ENCODE measurements at places on chromosomes 1 and 21.

DNA sequence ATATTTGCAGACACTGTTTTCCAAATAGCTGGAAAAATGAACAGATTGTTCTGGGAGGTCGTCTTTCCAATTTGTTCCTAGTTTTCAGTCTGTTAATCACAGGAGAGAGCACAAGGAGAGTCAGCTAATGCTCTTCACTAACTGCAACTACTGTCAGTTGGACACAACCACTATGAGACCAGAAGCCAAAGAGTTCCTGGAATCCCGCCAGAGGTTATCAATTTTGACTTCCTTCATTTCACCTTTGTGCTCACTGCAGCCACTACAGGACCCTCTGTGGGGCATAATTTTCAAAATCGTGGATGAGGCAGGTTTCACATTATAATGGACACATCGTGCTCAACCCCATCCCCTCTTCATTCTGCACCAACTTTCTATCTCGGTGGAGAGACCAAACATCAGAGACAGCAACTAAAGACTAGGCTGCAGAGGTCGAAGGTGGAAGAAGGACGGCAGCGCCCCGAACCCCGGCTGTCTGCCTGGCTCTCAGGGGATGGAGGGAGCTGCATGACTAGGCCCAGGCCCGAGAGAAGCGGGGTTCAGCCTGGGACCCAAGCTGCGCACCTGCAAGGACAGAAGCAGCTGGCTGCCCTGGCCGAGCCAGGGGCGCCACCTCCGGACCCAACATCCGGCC lies 602 bp downstream of the KIAA0319L start:
- DNase-seq: no peak

DNA sequence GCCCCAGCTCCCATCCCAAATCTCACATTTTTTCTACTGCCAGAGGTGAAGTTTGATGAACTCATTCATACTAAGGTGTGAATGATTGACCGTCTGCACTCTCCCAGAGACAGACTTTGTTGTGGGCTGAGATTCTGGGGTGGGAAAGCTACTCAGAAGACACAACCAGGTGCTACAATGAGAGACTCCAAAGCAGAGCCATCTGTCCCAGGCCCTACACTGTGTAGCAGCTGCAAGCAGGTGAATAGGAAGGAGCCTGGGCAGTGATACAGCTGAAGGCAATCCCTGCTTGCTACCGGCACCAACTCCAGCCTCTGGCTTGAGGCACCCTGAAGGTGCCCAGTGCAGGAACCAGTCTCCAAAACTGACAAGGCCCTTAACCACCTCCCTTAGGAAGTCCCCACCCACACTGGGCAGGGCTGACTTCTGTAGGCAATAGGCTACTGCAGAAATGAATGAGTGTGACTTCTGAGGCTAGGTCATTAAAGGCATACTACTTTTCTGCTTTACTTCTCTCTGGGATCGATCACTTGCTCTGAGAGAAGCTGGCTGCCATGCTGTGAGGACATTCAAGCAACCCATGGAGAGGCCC lies 79.7 kb upstream of the RUNX3 start:
- DNase-seq: no peak

DNA sequence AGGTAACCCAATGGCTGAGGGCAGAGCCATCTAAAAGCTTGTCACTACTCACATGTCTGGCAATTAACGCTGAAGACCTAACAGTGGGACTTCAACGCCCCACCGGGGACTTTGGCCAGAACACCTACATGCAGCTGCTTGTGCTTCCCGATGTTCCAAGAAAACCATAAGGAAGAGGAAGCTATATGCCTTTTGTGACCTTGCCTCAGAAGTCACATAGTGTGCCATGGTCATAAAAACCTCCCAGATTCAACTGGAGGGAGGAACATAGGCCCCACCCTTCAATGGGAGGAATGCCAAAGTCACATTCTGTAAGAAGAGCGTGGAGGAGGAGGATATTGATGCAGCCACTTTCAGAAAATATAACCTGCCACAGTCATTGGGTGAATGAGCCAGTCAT lies 147.8 kb upstream of the MAGI3 start:
- DNase-seq: no peak

DNA sequence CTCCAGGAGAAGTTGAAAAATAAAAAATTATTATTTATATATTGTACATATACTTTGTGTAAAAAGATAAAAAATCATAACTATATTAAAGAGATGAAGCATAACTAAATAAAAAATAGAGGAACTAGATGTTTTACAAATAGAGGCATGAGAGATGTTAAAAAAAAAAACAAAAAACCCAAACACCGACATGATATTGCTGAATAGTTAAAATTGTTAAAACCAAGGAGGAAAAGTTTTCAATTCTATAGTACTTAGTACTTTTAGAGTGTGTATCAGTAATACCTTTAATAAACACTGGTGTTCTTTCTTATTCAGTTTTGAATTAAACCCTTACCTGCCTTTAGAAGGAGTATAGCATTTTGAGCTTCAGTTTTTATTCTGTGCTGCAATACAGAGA lies 32.1 kb downstream of the BACH1 start:
- no peak for DNase-seq

DNA sequence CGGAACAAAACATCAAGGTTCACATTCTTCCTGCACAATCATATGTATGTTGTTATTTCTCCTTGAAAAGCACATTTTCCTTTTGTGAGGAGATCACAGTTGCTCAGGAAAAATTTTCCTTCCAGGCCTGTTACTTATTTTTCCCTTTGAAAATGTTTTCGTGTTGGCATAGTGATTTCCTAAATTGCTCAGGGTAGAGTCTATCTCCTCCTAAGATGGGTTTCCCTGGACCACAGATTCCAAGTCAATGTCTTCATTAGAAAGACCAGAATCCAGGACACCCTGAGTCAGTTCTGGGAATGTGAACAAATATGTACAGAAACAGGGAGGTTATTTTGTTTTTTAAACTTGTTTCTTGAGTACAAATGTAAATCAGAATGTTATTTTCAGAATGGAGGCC lies 94.3 kb upstream of the C1orf105 start:
- no peak for DNase-seq

DNA sequence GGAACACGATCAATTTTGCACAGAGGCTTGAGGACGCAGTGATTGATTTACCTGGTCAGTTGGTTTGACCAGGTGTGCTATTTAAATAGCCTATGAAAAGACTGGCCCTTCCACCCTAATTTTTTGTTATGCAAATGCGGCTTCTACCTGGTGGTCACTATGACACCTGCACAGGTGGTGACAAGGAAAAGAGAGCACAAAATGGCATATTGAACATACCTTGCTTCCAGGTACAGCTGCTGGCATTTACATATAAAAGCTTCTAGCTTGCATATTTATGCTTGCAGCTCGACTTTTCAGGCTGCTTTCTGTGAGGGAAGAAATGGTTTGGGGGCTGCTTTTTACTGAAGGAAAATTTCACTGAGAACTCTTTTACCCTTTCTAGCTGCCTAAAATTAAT lies 15.3 kb upstream of the FMO4 start:
- DNase-seq: no peak

GRCh38 chr1:90045853-90046563 lies 51.1 kb downstream of the ZNF326 start:
- peak; percentile 51 for DNase-seq

GRCh38 chr1:217393896-217394295 lies 237.0 kb downstream of the GPATCH2 start:
- DNase-seq: peak; percentile 36

DNA sequence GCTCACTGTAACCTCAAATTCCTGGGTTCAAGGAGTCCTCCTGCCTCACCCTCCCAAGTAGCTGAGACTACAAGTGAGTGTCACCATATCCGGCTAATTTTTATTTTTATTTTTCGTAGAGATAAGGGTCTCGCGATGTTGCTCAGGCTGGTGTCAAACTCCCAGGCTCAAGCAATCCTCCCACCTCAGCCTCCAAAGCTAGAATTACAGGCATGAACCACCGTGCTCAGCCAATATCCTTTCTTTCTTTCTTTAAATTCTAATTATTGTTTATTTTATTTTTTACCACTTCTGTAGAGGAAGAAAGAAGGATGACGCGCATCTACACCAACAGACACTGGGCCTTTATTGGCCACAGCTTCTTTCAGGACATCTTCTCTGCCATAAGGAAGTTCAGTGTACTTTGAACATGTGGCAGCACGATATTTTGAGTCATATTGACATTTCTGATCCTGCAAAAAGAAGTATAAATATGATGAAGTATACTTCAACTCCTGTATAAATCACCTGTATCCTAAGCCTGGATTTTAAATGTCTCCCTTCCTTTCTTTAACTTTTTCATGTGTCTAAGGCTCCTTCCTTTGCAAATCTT lies 15.8 kb downstream of the CTSS start:
- DNase-seq: no peak

GRCh38 chr1:165055581-165055980 lies 300.9 kb downstream of the LMX1A start:
- DNase-seq: no peak

DNA sequence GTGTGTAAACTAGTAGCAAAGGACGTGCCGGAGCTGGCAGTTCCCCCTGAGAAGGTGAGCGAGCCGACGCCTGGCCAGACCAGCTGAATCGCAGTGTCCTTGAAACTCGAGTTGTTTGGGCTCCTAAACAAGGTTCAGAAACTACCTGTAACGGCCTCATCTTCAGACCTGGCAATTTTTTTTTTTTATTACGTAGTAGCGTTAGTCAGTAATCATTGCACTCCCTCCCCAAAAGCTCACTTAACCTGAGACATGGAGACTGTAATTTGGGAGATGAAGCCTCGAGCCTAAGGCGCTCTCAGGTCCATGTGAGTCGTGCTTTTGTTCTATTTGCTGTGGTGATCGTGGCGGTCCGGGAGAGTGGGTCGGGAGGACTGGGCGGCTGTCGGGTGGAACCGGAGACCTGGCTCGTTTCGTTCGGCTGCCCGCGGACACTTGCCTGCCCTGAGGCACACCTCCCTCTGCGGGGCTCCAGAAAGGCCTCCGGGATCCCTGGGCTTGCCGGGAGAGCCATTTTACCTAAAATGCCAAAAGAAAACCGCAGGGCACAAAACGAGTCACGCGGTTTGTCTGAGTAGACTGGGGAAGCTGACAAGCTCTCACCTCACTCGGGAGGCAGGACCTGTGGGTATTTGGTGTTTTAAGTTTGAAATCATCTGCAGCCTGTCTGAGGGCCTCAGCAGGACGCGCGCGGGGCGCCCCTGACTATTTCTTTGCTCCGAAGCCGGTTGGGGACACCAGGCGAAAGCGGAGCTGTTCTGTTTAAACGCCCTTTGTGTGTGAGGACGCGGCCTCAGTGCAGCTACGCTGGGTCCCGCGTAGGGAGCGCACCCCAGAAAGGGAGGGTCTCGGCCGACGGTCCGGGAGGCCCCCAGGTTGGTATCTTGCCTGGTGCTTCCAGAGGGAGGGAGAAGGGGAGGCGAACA lies 722 bp downstream of the LHX8 start:
- peak; percentile 74 for DNase-seq

DNA sequence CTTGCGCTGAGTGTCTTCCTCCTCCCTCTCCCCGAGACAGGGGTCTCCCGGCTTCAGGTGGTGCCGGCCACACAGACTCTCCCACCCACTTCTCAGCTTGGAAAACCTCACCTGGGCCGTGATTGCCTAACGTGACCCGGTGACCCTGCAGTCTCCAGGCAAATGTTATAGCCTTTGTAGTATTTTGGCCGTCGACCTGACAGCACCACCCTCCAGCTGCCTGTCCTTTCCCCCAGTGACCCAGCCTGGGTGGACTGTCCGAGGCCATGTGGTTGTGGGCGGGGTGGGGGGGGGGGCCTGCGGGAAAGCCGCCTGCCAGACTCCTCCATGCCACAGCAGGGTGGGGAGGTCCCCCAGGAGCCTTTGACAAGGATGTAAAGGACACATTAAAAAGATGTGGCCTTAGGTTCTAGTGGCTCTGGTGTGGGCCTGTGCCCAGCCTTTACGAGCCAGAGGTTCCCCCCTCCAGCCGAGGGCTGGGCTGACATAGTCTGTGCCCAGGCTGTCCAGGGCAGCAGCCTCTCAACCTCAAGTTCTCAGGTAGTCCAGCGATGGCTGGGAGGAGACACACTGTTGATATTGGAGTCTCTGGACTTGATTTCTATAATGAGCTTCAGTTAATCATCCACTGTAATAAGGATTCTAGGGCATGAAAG lies 8.1 kb downstream of the TOR3A start:
- no peak for DNase-seq

DNA sequence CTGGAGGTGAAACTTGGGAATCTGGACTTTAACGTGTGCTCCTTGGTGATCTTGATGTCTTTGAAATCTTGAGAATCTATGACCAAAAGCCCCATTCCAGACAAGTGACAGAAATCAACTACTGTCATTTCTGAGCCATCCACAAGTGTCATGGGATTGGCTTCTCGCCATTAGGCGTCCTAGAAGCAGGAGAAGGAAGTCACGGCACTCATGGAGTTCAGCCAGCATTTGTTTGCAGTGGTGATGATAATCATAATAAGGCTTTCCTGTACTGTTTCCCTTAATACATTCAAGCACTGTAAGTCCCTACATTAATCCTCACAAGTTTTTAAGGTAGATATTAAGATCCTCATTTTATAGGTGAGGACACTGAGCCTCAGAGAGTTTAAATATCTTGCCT lies 11.9 kb downstream of the F5 start:
- no peak for DNase-seq

GRCh38 chr21:45078877-45079281 lies 4.5 kb downstream of the ADARB1 start:
- DNase-seq: no peak

DNA sequence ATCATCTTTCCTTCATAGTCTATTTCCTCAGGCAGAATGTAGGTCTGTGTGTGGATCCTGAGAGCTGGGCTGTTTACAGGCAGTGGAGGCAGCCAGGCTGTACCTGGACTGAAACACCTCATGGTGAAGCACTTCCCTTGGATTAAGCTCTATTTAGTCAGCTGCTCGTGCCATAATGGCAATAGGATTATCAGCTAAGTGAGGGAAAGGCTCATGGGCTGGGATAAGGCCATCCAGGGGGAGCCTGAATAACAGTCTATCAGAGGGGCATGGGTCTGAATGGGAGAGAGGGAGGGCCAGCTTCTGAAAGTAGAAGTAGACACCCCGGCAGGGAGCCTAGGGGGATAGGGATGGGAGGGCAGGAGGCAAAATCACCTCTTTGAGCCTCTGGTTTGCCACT lies 8.3 kb downstream of the RNASEL start:
- peak; percentile 40 for DNase-seq

- no peak for DNase-seq
Observed at GRCh38 chr1:102897557-102897956, 210.8 kb downstream of the COL11A1 start.

- DNase-seq: no peak
Observed at GRCh38 chr1:10901091-10901890, 104.8 kb upstream of the CASZ1 start.

GRCh38 chr1:231727171-231727570 lies 100.6 kb downstream of the DISC1 start:
- no peak for DNase-seq

GRCh38 chr1:70497152-70497551 lies 86.1 kb downstream of the CTH start:
- DNase-seq: no peak

GRCh38 chr1:2170211-2170610 lies 24.4 kb downstream of the FAAP20 start:
- no peak for DNase-seq

GRCh38 chr21:35227786-35228185 lies 178.7 kb upstream of the RUNX1 start:
- DNase-seq: no peak

DNA sequence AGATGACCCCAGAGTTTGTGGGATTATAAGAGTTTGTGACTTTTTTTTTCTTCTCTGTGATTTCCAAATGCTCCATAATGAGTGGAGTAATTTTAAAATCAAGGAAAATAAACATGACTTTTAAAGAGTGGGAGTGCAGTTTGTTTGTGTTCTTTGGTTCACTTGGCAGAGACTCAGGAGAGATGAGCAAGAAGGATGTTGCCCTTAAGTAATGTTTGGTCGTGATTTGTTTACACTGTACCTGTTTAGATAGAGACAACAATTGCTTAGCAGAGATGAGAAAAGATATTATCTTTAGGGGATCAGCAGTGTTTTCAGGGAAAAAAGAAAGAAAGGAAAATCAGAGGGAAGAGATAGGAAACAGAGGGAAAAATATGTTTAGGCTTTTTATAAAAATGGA lies 170.8 kb downstream of the ADSS2 start:
- DNase-seq: no peak

All from neural progenitor cell (in vitro differentiated cells).